ENCODE measurements at places on chromosomes 12 and 14.

DNA sequence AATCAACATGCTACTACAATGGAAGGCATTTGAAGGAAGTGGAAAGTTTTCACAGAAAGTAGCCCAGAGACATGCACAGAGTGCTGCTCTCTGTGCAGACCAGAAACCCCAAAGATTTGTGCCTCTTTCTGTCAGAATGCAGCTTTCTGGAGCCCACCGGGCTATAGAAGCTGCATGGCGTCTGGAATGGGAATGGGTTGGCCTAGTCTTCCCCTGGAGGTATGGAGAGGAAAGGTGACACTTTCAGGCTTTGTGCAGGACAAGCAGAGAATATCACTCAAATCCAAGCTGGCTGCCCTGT lies 21.3 kb upstream of the ZFP36L1 start:
- DNase-seq, result no peak

GRCh38 chr12:55642267-55642666 lies 5.6 kb downstream of the OR10P1 start:
- no peak for DNase-seq

DNA sequence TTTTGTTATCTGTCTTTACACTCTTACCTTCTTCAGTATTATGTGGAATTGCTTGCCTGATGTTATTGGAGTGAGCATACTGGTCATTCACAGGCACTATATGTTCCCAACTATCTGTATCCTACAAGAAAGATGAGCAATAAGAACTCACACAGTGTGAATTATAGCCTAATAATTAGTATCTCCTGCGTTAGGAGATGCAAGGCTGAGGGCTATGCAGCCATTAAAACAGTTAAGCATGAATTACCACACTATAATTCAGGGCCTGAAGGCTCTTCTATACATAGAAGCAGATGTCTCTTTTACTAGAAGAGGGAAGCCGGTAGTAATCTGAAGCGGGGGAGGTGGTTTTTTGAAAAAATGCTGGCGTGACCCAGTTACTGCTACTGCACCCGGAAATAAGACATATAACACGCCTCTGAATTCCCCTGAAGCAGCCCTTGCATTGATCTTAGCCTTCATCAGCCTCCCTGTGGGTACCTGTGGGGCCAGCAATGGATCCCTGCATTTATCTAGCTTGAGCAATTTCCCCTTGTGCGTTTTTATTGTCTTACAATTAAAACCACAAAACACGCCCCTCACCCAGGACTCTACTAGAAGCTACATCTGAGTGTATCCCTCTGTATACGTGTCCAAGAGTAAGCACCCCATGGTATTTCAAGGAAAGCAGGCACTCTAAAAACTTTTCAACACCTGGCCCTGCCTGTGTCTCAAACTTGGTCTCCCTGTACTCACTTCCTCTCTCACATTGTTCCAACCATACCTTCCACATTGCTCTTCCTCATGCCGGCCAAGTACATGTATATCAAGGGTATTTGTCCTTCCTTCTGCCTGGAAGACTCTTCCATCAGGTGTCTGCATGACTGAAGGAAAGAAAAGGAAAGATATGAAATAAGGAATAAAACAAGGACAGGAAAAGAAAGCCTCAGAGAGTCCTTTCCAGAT lies 210.9 kb upstream of the ARID2 start:
- no peak for DNase-seq

DNA sequence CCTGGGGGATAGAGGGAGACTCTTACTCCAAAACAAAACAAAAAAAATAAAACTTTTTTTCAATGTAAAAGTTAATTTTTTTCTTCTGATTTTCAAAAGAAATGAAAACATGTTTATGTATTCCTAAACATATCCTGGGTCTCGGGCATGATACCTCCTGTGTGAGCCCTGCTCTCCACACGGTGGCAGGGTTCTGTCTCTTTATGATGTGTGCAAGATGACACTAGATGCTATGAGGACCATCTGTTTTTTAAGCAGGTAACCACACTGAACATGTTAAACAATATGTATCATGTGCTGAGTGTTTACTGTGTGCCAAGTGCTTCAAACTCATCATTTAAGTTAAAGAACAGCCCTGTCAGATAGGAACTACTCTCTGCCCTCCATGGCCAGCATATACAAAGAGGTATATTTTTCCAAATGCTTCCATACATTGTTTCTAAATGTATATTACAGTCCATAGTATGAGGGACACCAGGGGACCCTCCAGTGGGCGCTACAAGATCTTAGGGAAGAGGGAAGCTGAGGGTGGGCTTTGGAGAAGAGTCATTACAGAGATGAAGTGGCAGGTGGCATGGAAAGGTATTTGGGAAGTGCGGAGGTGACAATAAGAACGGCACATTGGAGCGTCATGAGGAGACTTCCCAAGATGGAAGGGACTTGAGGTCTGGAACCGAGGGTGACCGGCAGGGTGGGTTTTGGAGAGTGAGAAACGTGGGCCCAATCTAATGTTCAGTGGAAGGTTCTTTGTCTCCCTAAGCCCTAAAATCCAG lies 28.5 kb downstream of the FOS start:
- no peak for DNase-seq

GRCh38 chr12:57476162-57476992 lies 3.3 kb downstream of the ARHGAP9 start:
- DNase-seq, result peak; percentile 68

- no peak for DNase-seq
Observed at GRCh38 chr12:2161473-2161872, 108.7 kb downstream of the CACNA1C start.

DNA sequence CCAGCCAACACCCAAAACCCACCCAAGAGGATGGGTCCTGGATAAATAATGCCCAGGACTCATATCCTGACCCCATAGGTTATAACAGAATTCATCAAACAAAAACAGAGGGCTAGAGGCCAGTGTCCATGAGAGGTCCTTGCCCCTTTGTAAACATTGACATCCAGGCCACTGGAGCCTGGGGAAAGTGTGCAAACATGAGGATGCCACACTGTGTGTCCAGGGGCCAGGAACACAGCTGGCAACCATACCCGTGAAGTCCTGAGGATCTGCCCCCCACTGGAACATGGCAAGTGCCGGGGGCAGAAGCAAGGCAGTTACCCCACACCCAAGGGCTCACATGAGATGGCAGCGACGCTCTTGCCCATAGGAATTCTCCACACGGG lies 4.2 kb upstream of the KMT2D start:
- DNase-seq, result no peak

DNA sequence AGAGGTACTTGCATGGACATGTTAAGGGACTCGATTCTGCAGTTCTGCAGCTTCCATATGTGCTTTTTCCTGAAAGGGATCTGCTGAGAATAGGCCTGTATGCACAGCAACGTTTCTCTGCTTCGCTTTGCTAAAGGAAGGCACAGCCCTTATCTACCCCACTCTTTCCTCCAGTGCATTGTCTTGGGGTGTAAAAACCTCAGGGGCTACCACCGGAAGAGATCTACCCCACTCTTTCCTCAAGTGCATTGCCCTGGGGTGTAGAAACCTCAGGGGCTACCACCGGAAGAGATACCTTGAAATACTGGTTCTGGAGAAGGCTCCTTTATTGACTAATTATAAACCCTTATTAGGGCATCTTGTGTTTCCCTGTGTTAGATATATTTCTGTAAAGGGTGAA lies 52.9 kb downstream of the SEL1L start:
- no peak for DNase-seq

GRCh38 chr12:103102225-103102744 lies 144.8 kb downstream of the ASCL1 start:
- no peak for DNase-seq

DNA sequence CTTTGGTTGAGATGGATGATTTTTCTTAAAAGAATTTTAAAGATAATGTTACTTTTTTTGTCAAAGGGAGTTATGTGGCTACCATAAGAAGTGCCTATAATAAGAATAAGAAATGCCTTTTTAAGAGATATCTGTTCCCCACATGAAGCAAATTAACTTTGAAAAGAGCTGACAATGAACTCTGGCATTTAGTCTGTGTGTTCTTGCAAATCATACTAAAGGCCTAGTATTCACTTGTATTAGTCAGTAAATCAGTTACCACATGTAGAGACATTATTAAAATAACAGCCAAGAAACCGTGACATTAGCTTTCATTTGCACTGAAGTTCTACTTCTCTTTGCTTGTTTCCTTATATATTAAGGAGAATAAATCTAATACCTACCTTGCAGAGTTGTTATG lies 296.3 kb downstream of the CCDC91 start:
- DNase-seq, result no peak

DNA sequence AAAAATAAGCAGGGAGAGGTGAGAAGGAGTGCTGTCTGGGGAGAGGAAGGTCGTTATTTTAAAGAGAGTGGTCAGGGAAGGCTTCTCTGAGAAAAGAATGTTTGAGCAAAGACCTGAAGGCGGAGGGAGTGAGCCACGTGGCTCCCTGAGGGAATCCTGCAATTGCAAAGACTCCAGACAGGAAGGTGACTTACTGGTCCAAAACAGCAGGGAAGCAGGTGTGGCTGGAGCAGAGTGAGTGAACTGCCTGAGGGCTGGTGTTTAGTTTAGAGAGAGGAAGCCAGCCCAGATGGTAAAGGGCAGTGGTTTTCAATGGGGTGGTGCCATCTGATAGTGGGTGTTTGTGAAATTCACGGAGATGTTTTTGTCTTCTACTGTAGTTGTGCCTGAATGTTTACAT lies 58.8 kb upstream of the LTA4H start:
- peak; percentile 42 for DNase-seq

- no peak for DNase-seq
Observed at GRCh38 chr12:65125975-65126374, 4.9 kb upstream of the WIF1 start.

GRCh38 chr12:89836026-89836425 lies 127.4 kb upstream of the ATP2B1 start:
- DNase-seq, result no peak

DNA sequence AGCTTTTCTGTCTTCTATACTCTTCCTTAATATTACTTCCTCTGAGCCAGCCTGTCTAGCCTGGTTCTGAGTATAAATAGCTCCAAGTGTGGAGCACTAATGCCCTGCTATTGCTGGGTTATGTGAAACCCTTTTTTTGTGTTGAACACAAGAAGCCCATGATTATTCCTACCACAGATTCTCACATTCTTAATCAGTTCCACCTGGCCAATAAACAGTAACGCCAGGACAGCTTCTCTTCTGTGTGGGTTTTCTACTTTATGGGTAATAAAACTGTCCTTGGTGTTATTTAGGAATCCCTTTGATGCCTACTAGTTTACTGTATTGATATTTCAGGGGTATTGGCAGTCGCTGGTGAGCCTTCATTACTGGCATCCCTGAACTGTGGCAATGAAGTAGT lies 48.9 kb upstream of the LRIG3 start:
- no peak for DNase-seq

- DNase-seq, result no peak
Observed at GRCh38 chr14:71190770-71191374, 283.6 kb downstream of the PCNX1 start.

DNA sequence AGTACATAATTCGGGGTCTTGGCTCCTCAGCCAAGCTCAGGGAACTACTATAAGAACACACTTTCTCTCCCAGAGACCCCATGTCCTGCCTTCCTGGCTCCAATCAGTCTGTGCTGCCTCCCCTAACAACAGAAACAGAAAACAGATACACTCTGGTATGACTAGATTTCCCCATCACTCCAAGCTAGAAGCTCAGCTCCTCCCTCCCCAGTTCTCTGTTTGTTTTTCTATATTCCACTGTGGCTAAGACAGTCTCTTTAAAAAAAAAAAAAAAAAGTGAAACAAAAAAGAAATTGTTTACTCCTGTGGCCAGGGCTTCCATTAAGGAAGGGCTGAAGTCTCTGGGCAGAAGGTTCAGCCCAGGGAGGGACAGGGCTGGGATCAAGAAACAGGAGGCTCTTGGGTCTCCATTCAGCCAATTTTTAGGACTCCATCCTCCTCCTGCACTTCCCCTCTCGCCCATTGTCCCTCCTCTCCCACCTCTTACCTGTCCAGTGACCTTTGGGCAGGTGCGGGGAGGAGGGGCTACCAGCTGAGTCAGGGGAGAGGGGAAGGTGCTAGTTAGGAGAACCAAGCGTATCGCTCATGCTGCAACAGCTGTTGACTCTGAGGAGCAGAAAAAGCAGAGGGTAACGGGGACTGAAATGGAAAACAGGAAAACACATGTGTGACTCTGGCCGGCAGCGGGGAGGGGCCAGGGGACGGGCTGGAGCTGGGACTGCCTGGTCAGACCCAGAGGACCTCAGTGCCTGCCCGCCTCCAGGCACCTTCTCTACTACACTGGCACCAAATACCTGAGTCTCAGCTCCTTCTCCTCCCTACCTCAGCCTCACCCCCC lies 4.1 kb upstream of the SLC7A7 start:
- peak; percentile 65 for DNase-seq

- DNase-seq, result peak; percentile 15
Observed at GRCh38 chr12:106594447-106594846, 11.6 kb downstream of the RFX4 start.

DNA sequence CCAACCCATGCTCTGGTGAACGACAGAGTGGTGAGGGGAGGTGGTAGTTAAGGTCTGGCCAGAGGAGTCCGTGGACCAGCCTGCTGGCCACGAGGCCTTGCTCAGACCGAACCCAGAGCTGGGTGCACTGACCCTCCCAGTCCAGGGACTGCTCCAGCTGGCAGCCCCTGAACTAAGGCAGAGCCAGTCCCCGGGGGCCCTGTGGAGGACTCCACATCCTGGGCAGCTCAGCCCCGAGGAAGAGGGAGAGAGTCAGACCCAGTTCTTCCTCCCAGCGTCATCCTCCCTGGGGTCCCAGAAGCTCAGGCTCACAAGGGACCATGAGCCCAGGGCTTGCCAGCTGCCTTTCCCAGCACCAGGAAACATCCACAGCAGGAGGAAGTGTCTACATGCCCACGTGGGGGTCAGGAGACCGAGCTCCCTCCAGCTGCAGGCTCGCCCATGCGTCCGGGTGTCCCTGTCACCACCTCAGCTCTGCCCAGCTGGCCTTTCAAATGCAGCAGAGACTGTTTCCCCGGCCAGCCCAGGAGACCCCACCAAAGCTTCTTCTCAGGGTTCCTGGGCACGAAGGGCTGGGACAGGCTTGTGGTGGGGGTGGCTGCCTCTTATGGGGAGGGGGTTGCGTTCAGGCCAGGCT lies 194.4 kb downstream of the KIF26A start:
- no peak for DNase-seq

- DNase-seq, result no peak
Observed at GRCh38 chr12:104306376-104306775, 2.8 kb downstream of the EID3 start.

DNA sequence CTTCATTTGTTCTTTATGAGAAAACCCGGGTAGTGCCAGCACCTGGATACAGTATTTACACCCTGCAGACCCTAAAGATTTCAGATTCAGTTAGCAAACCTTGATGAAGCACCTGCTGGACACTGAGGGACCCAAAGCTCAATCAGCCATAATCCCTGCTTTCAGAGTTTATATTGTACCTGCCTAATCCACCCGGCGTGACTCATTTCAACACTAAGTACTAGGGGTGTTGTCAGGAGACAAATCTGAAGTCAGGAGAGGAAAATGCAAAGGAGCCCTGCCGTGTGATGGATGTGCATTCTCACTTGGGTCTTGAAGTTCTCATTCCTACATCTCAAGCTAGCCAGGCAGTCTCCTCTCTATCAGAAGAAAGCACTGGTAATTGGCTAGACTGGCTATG lies 176.7 kb upstream of the BCL2L14 start:
- DNase-seq, result no peak

Measured in WTC11 (cell line).